ENCODE measurements at places on chromosomes 1 and 21.

- DNase-seq = no peak
Observed at GRCh38 chr1:90945287-90945686, 76.5 kb downstream of the ZNF644 start.

GRCh38 chr1:154837034-154837671 lies 32.9 kb downstream of the KCNN3 start:
- no peak for DNase-seq

- DNase-seq = no peak
Observed at GRCh38 chr1:109204484-109204883, 9.2 kb upstream of the SARS1 start.

- DNase-seq = no peak
Observed at GRCh38 chr21:40013001-40013735, 145.9 kb downstream of the PCP4 start.

DNA sequence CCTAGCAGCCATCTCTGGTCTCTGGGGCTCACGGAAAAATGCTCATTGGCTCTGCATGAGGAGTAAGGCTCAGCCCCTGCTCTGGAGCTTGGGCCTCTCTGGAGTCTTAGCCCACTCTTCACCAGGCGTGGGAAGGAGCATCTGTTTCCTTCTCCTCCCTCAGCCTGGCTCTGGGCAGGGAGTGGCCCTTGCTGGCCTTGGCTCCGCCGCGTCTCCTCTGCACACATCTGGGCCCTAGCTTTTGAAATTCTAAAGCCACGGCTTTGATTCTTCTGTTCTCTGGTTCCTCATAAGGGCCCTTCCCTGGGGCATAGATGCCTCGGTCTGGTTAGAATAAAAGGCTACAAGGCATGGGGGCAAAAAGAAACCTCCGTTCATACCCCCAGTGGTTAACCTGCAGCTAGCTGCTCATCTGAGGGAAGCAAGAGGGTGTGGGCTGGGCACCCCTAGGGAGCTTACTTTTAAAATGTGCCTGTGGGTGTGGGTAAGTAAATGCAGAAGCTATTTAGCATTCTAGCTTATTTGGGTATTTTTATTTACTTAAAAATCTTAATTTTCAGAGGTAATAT lies 145.6 kb downstream of the CAMTA1 start:
- no peak for DNase-seq

DNA sequence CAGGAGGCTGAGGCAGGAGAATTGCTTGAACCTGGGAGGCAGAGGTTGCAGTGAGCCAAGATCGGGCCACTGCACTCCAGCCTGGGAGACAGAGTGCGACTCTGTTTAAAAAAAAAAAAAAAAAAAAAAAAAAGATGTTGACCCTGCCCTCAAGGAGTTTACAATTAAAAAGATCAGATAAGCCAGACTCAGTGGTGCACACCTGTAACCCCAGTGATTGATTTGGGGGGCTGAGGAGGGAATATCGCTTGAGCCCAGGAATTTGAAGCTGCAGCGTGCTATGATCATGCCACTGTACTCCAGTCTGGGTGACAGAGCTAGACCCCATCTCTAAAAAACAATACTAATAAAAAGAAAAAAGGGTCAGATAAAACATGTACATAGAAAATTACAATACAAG lies 1.6 kb upstream of the SESN2 start:
- no peak for DNase-seq
